ENCODE measurements at places on chromosomes 12 and 14. TPM values are rescaled to one million over a fixed set of nuclear protein-coding genes. Genes with fewer than 3 reads are reported as not detected.

FGF6 gene
- total RNA-seq: not detected

IAPP gene
- not detected for total RNA-seq

OR6C2 gene
- not detected for total RNA-seq

LIN7A gene
- total RNA-seq: 0.02 TPM
